CD8-positive, alpha-beta memory T cell (primary cell): ENCODE measurements at places on chromosomes 6 and 20. TPM values are rescaled to one million over a fixed set of nuclear protein-coding genes. Genes with fewer than 3 reads are reported as not detected.

DNA sequence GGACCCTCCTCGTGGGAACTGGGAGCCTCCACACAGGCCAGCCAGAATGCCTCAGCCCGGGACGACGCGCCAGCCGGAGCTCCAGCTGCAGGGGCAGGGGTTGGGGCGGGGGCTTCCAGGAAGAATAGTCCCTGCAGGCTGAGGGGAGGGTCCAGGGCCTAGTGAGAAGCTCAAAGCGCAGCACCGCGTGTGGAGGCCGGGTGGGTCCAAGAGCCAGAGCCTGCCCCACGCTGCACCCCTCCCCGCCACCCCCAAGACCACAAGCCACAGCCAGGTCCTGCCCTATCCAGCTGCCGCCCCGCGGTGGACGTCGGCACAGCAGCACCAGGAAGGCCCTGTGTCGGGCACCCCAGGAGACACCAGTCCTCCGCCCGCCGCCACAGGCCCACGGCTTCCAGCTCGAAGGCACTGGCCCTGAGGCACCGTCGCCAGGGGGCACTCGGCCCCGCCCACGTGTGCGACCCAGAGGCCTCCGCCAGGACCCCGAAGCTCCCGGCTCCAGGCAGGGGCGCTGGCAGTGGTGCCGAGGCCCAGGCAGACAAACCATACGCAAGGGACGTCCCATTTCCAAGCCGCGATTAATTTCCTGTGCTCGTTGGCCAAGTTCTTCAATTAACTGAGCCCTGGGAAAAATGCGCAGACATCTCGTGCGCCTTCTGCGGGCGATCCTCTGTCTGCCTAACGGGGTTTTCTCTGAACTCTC lies 19.5 kb downstream of the KCNQ2 start:
- no peak for DNase-seq

ADGRF5 gene
- total RNA-seq, result not detected

- DNase-seq, result no peak
These were observed 238.1 kb upstream of the HS3ST5 start for GRCh38 chr6:114580882-114581281.

SMLR1 gene
- not detected for total RNA-seq

DNA sequence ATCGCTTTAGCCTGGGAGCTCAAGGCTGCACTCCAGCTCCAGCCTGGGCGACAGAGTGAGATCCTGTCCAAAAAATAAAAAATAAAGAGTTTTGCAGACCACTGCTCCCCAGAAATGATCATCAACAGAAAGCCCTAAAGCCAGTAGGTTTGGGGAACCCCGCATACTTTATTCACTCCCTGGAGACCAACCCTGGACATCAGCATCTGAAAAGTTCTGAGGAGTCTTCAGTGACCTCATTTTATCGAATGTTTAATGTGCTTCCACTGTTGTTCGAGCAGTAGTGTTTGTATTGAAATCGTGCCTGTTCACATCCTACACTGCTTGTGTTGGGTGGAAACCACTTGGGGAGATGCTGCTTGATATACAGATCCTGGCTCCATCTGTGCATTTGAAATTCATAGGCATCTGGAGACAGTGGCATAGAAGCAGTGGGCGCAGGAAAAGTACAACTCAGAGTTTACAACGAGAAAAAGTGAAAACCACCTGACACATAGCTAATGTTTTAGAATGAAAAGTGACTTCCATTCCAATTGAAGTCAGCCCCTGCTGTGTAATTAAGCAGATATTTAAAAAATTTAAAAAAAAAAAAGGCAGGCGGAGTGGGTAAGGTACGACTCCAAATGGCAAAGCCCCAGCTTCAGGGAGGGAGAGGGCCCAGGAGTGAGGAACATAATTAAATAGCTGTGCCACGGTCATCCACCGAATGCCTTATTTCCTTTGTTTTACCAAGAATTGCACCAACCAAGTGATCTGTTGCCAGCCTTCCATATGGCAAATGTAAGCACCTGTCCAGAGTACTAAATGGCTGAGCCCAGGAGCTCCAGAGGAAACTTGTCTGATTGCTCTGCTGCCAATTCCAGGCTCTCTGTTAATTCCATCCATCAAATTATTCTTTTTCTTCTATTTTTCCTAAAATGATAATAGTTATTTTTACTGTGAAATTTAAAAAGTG lies 100.4 kb upstream of the NAA20 start:
- DNase-seq, result no peak

C6orf163 gene
- 1.5 TPM for total RNA-seq

DNA sequence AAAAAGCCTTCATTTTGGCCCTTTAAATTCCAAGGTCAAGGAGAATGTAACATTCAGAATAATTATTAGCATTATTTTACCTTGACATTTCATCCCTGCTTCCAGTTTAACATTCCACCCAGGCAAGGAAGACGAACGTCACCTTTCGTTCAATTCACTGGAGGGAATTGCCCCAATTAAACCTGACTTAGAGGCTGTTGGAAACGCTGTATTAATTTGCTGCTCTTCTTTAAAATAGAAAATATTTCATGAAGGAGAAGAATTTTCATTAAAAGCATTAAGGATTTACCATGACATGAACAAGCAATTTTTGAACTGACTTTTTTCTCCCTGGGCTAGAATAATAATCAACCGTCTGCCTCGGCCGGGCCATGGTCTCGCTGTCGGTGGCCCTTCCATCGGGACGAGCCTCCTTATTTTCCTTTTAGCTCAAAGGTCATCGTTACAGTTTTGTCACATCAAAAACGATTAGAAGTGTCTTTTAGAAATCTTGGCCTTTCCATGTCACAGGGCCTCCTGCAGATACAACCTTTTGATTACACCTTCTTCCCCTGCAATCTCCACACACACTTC lies 282.9 kb upstream of the SOX4 start:
- no peak for DNase-seq

- no peak for DNase-seq
These were observed 7.5 kb upstream of the RAET1E start for GRCh38 chr6:149905371-149905910.

ZSCAN16 gene
- total RNA-seq, result 5.8 TPM
